ENCODE measurements at places on chromosomes 4 and X.

GRCh38 chrX:107123750-107124149 lies 5.1 kb upstream of the RBM41 start:
- DNase-seq: no peak

DNA sequence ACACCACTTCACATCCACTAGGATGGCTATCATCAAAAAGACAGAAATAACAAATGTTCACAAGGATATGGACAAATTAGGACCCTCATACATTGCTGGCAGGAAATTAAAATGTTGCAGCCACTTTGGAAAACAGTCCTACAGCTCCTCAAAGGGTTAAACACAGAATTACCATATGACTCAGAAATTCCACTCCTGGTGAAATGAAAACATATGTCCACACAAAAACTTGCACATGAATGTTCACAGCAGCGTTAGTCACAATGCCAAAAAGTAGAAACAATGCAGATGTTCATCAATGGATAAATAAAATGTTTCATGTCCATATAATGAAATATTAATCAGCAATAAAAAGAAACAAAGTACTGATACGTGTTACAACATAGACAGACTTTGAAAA lies 15.1 kb downstream of the S100G start:
- DNase-seq: no peak

DNA sequence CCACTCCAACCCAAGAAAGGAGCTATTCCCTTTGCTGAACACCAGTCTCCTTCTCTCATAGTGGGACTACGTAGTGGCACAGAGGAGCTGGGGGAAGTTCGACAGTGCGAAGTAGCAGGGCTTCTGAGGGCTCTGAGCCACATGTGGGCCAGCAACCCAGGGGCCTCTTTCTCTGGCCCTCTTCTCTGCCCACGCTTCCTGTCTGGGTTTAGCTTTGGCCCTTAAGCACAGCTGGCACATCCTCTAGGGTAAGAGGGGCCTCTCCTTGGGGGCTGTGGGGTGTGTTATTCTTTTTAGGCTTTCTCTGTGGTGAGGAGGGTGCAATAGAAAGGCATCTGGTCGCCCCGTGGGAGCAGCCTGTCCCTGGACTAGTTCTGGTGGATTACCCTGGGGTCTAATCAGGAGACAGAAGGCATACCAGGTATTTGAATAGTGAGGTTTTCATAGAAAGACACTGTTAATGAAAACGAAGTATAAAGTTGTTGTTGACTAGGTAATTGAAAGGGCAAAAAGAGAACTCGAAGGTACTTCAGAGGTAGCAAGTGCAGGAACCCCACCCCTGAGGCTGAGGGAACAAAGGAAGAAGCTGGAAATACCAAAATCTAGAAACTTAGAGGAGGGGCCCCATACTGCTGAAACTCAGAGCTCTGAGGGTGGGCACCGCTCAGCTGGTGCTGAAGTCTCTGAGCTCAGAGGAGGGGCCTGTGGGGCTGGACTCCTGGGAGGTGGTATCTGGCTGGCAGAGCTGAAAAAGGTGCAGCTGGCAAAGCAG lies 151.9 kb upstream of the RPS6KA3 start:
- no peak for DNase-seq

DNA sequence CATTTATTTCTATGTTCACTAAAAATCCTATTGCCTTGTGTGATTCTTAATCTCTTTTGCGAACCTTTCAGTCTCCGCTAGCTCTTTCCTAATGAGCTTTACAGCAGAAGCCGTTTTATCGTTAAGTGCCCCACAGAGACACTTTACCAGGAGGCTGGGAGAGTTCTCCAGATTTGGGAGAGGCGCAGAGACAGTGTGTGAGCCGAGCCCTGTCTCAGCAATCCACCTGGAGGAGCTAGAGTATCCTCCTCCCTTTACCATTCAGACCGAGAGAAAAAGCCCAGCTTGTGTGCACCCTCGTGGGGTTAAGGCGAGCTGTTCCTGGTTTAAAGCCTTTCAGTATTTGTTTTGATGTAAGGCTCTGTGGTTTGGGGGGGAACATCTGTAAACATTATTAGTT lies 54.9 kb upstream of the MTM1 start:
- no peak for DNase-seq

DNA sequence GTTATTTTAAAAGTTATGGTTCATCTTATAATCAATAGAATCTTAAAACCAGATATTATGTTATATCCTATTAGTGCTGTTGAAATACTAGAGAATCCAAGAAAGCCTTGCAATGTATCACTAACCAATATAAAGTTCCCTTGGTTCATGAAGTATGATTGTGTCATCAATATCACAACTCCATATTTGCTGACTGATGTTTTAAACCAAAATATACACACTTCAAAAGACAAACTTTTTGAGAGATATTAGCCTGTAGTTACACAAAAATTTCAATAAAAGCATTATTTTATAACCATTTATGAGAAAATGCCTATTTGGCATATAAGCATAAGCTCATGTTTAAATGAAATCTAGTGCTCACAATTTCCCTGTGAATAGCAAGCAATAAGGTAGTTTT lies 198.6 kb downstream of the CENPC start:
- DNase-seq: no peak

DNA sequence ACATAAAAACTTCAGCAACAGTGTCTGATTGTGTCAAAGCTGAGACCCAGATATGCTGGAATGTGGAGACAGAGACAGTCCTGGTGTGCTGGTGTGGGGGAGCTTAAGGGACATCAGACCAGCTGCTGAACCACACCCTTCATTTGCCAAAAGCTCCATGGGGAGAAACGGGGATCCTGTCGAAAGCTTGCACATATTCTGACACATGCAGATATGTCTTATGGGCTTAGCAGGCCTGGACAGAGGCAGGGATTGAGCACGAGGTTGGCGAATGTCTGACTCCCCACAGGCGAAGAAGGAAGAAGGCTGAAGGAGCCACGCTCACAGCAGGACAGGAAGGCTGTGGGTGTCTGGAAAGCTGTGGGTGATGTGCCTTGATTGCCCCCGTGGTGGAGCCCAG lies 72.1 kb upstream of the ACSL1 start:
- DNase-seq: no peak

GRCh38 chr4:147137280-147137679 lies 191.6 kb upstream of the TTC29 start:
- DNase-seq: no peak

DNA sequence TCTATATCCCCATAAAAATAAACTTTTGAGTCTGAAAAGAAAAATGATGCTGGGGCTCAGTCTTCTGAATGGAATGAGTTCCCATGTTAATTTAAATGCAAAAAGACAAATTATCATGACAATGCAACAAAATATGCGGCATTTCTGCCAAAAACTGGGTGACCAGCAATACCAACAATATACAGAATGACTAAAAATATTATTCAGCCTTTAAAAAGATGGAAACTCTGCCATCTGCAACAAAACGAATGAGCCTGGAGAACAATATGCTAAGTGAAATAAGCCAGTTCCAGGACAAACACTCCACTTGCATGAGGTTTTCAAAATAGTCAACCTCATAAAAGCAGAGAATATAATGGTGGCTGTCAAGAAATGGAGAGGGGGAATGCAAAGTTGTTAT lies 558.5 kb downstream of the IL15 start:
- no peak for DNase-seq
